ENCODE measurements at places on chromosomes 1 and 21.
A peak's percentile ranks its signal among the peaks of the same experiment; 100 is the strongest.

- ATAC-seq, result no peak
Measured at GRCh38 chr21:39788383-39788782, 43.4 kb downstream of the IGSF5 start.

DNA sequence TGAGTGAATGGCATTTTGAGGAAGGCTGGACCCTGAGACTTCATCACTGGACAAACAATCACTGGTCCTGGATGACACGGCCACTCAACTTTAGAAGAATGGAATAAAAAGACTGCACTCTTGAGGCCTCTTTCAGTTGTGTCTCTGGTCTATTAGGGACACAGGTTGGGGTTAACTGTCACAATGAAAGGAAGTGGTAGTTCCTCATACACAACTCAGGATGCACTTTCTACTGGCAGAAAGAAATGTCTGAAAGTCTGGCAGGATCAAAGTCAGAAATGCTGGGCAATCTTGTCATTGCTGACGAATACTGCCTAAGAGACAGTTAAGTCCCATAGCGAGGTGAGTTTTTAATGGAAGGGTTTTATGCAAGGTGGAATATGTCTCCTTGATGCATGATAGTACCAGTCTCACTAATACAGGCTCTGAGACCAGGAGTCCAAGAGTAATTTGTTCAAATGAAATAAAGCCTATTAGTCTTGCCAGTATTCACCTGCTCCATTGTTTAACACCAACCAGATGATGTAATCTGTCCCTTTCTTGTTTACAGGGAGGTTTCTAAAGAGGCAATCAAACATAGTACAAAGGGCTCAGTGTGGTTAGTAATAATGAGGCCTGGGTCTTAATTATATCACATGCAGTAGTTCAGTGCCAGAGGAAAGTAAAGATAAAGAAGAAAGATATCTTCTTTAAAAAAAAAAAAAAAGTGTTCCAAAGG is 11.2 kb upstream of the RRP15 start:
- ATAC-seq, result no peak

GRCh38 chr1:205306929-205307566 is 14.5 kb downstream of the NUAK2 start:
- no peak for ATAC-seq

GRCh38 chr1:63902844-63903589 is 129.2 kb downstream of the ROR1 start:
- ATAC-seq, result no peak

- peak; percentile 13 for ATAC-seq
Measured at GRCh38 chr21:45108808-45109781, 34.7 kb downstream of the ADARB1 start.

DNA sequence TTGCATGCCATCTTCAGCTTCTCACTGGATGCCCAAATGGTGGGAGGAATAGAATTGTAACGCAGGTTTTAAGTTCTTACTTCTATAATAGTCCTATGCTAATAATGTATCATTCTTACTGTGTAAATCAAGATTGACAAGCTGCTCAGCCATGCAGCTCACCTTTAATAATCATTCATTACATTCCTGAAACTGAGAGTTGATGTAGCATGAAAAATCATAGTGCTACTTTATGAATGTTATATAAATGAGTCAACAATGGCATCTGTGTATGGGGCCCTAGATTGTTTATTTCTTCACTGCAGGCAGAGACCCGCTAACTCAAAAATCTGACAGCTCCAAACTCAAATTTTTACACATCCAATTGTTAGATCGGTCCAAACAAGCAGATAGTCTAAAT is 34.4 kb downstream of the FH start:
- ATAC-seq, result peak; percentile 72

DNA sequence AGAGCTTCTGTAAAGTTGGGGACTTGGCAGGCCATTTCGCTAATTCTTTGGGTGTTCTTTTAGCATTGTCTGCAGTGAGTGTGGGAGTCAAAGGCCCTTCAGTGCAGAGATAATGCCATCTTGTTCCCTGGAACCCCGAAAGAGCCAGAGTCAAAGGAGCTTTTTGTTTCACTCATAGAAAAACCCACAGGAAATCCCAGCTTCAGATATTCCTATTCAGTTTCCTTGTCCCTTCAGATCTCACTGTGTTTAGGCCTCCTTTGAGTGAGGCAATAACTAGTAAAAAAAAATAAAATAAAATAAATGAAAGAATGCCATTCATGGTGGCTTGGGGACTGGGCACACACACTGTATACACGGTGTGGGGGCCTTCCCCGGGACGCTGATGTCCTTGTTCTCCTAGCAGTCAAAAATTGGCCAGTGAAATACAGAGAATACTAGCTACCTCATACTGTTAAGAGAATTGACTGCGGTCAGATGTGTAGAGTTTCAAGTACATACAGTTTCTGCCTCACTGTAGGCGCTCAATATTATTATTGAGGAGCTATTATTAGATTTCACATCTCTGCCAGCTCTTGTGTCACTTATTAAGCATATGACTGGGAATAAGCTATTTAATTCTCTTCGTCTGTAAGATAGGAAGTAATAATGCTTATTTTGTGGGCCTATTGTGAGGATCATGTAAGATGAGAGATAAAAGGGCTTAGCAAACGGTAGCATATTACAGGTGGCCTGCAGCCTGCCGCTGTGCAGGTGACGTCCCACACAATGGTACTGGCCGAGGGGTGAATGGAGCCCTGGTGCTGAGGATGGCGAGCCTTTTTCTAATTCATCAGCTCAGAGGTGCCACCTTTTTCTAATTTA is 16.7 kb downstream of the DISC1 start:
- ATAC-seq, result no peak

GRCh38 chr1:170339534-170339933 is 192.4 kb upstream of the GORAB start:
- no peak for ATAC-seq

GRCh38 chr1:208990456-208990855 is 593.1 kb upstream of the CAMK1G start:
- no peak for ATAC-seq

GRCh38 chr21:38349977-38350376 is 93.2 kb downstream of the KCNJ15 start:
- ATAC-seq, result no peak

GRCh38 chr1:59354709-59355337 is 57.9 kb downstream of the FGGY start:
- ATAC-seq, result peak; percentile 84

DNA sequence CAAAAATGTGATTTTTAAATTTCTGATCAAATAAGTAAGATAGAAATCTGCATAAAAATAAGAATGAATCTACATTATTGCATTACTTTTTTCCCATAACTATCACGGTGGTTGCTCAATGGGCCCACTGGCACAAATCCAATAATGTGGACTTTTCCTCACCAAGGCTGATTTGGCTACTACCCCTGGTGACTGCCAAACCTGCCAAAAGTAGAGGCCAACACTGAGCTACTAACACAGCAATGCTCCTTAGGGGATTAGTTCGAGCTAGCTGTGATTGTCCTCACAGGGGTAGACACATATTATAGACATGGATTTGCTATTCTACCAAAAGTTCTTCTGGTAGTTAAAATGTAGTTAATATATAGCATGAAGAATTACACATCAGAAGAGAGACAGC is 107.7 kb upstream of the ZNHIT6 start:
- ATAC-seq, result no peak

DNA sequence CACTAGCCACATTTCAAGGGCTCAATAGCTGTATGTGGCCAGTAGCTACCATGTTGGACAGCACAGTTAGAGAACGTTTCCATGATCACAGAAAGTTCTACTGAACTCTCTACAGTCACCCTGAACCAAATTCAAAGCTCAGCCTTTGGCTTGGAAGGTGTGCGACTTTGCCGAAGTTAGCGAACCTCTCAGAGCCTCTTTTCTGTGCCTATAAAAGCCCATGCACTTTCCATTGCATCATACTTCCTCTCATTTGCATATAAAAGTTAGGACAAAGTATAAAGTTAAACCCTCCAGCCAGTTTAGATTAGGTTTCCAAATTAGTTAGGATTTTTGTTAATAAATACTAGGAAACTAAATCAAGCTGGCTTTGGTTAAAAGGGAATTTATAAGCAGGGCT is 4.7 kb upstream of the SLC1A7 start:
- ATAC-seq, result no peak

- no peak for ATAC-seq
Measured at GRCh38 chr1:154467434-154468102, 34.5 kb upstream of the TDRD10 start.

GRCh38 chr1:36664571-36665287 is 182.0 kb upstream of the CSF3R start:
- ATAC-seq, result no peak

DNA sequence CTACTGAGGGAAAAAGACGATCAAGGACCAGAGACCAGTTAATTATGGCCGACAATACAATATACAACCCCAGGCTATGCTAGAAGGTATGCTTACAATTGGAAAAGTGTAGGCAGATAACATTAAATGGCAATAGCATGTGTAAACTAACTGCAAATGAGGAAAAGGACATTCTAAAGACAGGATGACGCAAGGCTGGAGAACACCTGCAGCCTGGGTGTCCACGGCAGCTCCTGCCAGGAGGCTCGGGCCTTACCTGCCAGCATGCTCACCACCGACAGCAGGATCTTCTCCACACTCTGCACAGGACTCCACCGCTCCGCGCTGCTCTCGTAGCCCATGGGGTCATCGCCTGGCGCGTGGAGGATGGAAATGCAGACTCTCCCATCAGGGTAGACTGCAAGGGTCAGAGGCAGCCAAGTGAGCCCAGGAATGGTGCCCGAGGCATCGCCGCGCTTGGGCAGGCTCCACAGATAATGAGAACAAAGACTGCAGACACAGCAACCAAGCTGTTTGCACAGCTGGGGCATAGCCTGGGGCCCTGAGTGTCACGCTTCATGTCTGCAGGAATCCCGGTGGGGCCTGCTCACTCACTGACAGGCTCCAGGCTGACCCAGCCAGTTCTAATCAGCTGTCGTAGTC is 28.2 kb downstream of the UBE2G2 start:
- ATAC-seq, result no peak

- ATAC-seq, result no peak
Measured at GRCh38 chr1:222021129-222021528, 279.2 kb upstream of the DUSP10 start.

- no peak for ATAC-seq
Measured at GRCh38 chr1:30437059-30437576, 286.3 kb downstream of the MATN1 start.

DNA sequence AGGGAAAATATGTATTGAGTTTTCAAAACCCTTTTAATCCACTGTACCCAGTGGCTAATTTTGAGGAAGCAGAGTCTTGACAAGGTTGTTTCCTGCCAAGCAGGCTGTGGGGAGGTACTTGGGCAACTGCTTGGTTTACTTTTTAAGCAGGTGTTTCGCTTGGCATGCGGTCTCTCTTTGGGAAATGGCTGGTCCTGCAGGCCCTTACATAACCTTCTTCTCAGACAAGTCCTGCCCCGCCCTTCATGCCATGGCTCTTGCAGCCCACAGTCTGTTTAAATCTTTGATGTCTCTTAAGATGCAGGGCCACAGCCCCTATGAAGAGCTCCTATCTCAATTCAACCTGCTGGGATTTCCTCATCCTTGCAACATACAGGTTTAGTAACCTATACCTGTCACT is 36.0 kb upstream of the ABCD3 start:
- no peak for ATAC-seq

DNA sequence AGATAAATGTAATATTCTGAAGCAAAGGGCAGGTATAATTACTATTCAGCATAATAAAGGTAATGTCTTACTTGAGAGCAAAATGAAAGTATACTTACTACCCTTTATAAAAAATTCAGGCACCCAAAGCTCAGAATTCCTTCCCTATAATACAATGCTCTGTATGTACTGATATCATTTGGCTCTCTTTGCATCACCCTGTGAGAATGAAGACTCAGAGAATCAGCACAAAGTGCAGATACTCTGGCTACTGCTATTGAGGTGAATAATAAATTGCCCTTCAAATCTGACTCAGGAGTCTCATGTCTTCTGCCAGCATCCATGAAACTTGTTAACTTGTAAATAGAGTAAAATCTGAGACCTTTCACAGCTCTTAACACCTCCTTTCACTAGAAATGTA is 108.5 kb upstream of the KCTD3 start:
- ATAC-seq, result no peak

GRCh38 chr21:27447843-27448242 is 481.0 kb upstream of the ADAMTS5 start:
- ATAC-seq, result no peak

DNA sequence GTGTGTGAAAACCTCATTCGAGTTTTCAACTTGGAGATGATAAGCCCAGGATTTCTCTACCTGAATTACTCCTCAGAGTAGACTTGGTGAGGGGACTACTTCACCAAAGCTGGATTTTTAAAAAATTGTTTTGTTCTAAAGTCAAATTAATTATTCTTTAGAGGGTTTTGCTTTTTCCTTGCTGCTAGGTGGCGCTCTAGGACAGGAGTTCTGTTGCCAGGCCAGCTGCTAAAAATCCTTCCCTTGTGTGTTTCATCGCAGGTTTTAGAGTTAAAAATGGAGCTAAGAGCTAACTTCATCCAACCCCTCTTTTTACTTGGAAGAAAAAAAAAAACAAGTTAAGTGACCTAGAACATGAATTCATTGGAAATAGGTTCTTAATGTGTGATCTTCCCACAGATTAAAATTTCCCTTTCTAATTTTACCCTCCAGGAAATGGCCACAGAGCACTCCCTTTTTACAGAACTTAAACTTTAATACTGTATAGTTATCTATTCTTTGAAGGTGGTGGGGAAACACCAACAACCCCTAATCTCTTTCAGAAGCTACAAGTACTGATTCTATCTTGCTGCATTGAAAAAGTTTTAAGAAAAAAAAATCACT is 36.7 kb upstream of the FAM163A start:
- ATAC-seq, result no peak

DNA sequence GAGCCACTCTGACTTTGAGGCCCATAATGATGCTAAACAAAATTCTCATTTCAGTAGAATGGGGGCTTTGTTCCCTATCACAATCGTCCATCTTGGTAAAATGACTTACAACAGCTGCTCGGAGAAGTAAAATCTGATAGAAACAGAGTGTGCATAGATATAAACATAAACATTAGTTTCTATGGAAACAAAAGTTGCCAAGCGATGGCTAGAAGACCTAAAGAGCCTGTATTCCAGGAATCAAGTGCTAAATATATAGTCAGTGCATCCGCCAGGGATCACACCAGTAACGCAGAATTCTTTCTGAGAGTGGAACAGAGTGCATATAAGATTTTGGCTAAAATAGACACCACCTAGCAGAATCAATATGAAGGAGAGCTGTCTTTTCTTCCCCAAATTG is 91.2 kb upstream of the KAZN start:
- ATAC-seq, result no peak

DNA sequence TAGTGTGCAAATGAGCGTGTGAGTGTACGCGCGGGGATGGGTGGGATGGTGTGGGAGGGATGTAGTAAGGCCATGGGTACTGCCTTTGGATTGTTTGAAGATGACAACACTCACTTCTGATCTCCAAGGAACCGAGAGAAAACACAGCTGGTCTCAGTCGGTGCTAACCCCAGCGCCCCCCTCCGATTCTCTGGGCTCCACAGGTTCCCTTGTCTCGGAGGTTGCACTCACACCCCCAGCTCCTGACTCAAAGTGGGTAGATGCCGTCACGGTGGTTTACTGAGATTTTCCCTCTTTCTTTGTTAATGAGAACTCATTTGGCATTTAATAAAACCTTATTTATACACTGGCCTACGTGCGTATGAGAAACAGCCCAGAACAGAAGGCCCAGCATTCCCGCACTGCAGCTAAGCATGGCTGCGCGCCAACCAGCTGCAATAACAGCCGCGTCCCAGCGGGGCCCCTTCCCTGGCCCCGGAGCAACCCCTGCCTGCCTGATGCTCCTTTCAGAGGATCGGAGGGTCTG is 25.8 kb downstream of the ABCA4 start:
- no peak for ATAC-seq

- ATAC-seq, result no peak
Measured at GRCh38 chr1:224529844-224530243, 86.3 kb upstream of the CNIH3 start.

GRCh38 chr1:221237587-221237986 is 358.3 kb downstream of the HLX start:
- ATAC-seq, result no peak

All from stimulated activated memory B cell treated with anti-CD40 and anti-IgM and Interleukin-4, amounts not matched to agents 10 μg/mL and 1 μg/mL and 100 μg/mL, for 72 hours (primary cell).